ENCODE measurements at places on chromosomes 16 and 17.

DNA sequence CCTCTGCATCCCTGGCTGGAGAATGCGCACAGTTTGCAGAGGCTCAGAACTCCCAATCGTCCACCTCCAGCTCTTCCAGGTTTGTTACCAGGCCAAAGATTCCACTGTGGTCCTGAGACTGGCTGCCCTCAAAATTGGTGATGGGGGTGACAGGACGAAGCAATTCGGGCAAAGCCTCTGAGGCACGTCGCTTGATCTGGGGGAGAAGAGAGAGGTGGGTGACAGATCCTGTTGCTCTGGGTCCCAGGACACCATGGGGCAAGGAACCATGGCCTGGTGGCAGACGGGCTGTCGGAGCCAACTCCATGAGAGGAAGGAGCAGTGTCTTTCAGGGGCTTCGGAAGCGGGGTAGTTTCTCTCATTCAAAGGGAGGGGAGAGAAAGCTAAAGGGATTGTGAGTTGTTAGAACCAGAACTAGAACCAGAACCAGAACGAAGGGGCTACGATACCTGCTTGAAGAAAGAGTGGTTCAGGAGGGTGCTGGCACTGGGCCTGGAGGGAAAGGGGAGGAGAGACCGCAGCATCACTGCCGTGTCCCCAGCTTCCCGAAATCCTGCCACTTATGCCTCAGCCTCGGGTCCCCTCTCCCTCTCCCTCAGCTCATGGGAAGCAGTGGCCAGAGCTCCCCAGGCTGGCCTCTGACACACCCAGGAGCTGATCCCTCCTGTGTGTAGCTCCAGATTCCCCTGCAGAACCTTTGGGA, 3.8 kb upstream of the LIMD2 start:
- DNase-seq, result no peak

DNA sequence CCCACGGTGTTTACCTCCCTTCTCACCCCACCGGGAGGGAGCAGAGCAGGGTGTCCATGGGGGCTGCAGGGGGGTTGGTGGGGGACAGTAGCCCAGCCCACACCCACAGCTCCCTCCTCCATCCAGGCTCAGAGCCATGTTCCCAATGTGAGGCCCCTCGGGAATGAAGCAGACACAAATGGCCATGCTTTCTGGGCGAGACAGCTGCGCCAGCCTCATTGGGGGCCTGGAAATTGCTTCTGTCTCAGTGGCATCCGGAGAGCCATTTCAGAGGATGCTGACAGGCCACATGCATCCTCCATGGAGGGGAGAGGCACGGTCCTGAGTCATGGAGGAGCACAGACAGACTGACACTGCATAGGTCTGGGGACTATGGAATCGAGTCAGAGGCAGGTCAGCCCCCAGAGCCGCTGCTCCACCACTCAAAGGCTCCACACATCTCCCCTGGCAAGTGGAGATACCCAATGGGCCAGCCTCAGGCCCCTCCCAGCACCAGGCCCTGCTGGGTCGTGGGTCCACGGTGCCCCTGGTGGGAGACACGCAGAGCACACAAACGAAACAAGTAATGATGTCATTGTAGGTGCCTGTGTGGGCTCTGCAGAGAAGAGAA, 59.6 kb upstream of the ENPP7 start:
- DNase-seq, result no peak

DNA sequence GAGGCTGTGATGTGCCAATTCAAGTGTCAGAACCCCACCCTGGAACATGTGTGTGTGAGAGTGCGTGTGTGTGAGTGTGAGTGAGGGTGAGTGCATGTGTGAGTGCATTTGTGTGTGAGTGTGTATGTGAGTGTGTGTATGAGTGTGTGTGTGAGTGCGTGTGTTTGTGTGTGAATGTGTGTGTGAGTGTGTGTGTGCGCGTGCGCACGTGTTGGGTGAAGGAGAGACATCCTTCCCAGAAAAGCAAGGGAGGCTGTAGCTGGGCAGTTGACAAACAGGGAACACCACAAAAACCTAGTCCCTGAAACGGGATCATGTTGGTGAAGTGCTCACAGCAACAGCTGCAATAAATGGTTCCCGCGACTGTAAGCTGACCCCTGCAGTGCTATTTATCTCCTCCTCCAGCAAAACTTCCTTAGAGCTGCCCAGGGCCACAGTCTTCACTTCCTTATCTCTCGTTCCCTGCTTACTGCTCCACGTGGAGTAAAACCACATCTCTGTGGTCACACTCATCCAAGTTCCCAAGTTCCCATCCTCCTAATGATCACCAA, 40.1 kb upstream of the RPL38 start:
- no peak for DNase-seq

DNA sequence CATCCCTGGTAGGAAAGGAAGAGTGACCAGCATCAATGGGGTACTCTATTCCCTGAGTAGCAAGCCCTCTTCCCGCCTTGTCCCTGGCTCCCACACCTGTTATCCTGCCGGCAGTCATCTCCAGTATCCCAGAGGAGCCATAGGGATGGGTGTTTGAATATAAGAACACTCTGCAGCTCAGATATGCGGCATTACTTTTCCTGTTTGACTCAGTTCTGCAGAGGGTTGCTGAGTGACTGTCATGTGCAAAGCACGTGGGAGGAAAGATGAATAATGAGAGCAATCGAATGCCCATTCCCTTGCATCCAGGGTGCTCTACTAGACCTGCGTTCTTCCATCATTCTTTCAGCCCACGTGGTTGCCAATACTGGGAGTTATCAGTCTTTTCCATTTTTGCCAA, 115.1 kb downstream of the PRKCB start:
- DNase-seq, result no peak

DNA sequence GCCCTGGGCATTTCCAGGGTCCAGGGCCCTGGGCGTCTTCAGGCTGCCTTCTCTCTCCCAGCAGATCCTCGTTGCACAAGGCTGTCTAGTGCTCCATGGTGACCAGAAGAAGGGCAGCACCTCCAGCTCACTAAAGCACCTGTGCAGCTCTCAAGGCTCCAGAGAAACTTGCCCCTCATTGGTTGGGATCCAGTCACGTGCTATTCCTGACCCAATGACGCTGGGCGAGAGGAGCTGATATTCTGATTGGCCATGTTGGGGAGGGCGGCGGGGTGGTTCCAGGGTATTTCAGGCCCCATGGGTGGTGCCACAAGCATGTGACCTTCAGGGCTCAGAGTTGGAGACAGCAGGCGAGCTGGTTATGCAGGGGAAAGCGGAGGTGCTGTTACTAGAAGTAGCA, 309.1 kb downstream of the TOX3 start:
- DNase-seq, result no peak

GRCh38 chr16:9092282-9092977, 986 bp downstream of the HAPSTR1 start:
- DNase-seq, result peak; percentile 48

DNA sequence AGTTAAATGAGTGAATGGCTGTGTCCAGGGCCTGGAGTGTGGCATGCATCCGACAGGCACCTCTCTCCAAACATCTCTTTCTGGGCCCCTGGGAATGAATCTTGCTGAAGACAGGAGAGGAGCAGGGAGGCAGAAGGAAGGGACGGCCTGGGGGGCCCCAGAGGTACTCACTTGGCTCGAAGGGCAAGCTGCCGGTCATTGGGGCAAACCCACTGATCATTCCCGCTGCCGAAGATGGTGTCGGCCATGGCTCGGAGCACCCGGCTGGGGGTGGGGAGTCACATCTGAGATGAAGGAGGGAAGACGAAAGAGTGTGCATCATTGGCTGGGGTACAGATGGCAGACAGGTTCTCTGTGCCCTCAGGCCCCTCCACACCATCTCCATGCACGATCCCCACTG, 25.3 kb downstream of the RPH3AL start:
- no peak for DNase-seq

GRCh38 chr16:30569746-30570635, 1.5 kb downstream of the ZNF688 start:
- DNase-seq, result no peak

GRCh38 chr16:56635441-56635967, 3.0 kb upstream of the MT1A start:
- DNase-seq, result no peak

DNA sequence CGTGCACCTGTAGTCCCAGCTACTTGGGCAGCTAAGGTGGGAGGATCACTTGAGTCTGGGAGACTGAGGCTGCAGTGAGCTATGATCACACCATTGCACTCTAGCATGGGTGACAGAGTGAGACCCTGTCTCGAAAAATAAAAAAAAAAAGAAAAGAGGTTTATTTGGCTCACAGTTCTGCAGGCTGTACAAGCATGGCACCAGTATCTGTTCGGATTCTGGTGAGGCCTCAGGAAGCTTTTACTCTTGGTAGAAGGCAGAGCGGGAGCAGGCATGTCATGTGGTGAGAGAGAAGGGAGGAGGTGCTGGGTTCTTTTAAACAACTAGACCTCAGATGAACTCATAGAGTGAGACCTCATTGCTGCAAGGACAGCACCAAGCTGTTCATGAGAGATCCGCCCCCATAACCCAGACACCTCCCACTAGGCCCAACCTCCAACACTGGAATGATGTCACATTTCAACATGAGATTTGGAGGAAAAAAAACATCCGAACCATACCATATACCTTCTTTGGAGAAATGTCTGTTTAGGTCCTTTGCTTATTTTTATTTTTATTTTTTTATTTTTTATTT, 10.3 kb upstream of the RMI2 start:
- DNase-seq, result no peak

GRCh38 chr17:73798111-73798748, 154.0 kb upstream of the SDK2 start:
- no peak for DNase-seq

- no peak for DNase-seq
These were observed 157.0 kb downstream of the CCDC182 start for GRCh38 chr17:57588086-57588485.

DNA sequence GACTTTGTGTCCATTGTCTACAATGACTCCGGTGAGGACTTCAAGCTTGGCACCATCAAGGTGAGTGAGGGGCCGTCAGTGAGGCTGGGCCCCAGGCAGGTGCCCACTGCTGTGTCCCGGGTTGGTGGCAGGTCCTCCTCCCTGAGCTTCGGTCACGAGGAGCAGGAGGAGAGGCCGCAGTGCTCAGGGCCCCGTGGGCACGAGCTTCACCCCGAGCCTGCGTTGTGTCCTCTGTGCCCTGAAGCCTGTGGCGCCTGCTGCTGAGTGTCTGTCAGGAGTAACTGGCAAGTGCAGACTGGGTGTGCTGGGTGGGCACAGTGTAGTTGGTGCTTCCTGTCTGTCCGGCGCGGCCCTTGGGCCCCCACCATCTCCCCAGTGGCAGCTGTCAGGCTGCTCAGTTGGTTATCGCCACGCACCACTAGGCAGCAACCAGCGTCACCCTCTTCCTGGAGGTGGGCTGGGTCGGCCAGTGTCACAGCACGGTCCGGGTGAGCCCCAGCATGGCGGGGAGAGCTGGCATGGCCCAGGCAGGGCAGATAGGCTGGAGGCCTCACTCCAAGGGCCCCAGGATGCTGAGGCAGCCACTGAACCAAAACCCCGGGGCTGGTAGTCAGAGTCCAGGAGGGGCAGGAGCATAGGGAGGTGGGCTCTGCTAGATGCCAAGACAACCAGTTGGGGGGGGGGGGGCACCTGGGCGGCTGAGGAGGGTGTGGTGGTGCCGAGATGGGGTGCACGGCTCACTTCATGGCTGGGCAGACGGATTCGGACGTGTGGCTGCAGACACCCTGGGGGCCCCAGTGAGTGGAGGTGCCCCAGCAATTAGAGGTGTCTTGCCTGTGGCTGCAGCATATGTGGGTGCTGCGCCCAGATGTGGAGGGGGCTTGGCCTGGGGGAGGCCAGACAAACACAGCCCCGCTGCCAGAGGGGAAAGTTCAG, 39.3 kb downstream of the TSC2 start:
- DNase-seq, result no peak

GRCh38 chr16:89553733-89554132, 6.7 kb upstream of the RPL13 start:
- DNase-seq, result no peak

GRCh38 chr17:65975878-65976277, 216.1 kb downstream of the CEP112 start:
- DNase-seq, result no peak

- DNase-seq, result no peak
These were observed 129.9 kb downstream of the AIPL1 start for GRCh38 chr17:6304894-6305612.

DNA sequence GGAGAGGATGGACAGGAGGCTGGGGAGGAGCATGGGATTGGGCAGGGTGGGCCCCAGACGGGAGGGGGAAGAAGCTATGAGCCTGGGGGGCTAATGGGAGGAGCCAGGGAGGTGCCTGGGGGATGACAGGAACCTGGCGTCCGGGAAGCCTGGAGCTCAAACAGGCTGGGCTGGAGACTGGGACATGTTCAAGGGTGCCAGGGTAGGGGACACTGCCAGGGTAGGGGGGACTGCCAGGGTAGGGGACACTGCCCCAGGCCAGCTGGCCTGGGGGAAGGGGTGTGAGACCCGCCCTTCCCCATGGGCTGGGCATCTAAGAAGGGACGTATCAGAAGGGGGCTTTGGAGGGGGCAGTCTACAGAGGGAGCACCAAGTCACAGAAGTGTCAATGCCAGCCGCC, 7.0 kb upstream of the FAM83G start:
- DNase-seq, result no peak

DNA sequence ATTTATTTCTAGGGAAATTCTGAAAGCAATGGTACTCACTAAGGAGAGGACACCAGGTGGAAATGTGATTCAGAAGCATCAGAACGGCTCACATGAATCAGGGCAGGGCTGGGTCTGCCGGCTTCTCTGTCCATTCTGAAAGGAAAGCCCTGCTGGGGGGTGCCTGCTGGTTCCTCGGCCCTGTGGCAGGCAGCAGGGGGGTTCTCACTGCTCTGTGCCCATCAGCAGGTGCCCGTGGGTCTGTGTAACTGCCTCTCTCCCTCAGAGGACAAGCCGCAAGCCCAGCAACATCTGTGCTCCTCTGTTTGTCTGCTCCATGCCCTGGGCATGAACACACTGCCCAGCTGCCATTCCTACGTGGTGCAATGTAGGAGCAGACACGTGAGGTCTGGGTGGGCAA, 74.9 kb upstream of the ZNF423 start:
- no peak for DNase-seq

DNA sequence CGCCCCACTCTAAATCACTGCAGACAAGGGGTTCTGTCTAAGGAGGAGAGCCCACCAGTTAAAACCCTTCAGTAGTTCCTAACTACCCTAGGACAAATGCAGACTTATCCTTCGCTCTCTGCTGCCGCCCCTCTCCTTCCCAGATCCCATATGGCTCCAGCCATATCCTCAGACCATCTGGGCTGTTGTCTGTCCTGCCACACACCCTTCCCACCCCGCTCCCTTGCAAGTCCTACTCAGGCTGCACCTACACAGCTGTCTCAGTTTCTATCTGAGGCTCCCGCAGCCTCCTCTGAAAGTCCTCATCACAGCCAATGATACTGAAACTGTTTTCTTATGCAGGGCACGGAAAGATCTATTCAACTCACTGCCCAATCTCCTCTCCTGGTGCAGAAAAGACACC, 720 bp upstream of the BCKDK start:
- no peak for DNase-seq

- DNase-seq, result no peak
These were observed 52.8 kb downstream of the MARCHF10 start for GRCh38 chr17:62755141-62755851.

GRCh38 chr17:80260791-80261158, at the start of gene RNF213:
TSS of gene RNF213 (plus strand) at chr17:80260852. CDS start at chr17:80263682, 2,830 bp downstream.
- peak; percentile 42 for DNase-seq

DNA sequence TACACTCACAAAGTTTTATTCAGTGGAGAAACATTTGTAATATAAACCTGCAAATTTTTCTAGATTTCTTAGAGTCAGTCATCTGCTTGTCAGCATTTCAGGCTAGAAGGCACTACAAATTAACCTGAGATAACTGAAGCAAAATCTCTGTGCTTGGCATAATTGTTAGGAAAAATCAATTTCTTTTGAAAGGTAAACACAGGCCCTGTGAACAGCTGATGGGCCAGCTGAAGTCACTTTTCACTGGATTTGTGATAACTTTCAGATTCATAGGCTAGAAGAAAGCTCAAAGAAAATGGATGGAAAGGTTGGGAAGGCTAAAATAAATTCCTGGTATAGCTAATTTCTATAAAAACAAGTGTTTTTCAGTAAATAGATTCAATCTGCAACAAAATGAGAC, 34.0 kb upstream of the SLC6A2 start:
- no peak for DNase-seq
